ENCODE measurements at places on chromosomes 7 and 10.

DNA sequence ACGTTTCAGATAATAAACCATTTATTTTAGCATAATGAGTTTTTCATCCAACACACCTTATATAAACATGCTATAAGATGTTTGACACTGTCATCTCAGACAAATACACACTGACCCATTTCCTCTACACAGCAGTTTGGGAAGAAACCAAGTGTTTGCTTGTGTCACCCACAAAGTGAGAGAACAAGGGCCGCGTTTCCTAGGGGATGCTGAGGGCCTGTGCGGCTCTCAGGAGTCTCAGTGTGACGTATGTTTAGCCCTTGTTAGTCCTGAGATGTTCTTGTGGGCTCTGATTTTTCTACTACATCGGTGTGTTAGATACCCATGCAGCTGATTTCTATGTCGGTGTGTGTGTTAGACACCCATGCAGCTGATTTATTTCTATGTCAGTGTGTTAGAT lies 266.3 kb downstream of the DIP2C start:
- DNase-seq: no peak

DNA sequence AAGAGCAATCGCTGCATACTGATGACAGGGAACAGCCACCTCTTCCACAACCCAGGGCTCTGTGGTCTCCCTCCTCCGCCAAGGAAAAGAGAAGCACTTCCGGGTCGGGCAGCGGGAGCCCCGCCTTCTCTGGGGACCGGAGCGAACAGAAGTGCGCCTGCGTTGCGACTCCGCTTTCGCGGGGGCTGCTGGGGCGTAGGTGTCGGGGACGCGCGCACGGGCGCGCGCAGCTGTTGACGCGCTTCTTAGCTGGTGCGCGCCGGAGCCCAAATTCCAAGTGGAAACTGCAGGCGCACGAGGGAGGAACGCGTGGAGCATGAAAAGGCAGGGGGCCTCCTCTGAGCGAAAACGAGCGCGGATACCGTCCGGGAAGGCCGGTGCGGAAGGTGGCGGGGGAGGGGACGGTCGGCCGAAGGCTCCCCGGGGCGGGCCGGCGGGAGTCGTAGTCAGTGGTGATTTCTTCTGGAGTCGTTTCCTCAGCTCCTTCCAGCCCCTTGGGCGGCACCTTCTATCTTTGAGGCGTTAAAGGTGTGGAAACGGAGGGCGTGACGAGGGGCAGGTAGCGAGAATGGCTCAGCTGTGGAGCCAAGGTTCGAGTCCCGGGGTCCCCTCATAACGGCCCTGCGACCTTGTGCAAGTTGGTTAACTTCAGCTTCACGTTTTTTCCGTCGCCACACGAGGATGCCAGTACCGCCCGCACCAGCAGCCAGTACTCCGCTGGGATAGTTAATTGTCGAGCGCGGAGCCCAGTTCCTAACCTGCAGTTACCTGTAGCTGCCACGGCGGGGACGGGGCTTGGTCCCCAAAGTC lies at the start of the genes COX15 and CUTC:
Gene COX15 (minus strand): TSS at position 95 of the 810 bp plus-strand sequence. CDS start 78 bp downstream, at position 17.
Gene CUTC (plus strand): TSS at position 202 of the 810 bp plus-strand sequence. CDS start 115 bp downstream, at position 317.
- DNase-seq: peak; percentile 81

GRCh38 chr7:22460363-22460988 lies 39.5 kb downstream of the STEAP1B start:
- DNase-seq: no peak

GRCh38 chr10:71468363-71469094 lies 71.8 kb downstream of the CDH23 start:
- no peak for DNase-seq

GRCh38 chr7:75945297-75946168 lies 30.6 kb downstream of the POR start:
- no peak for DNase-seq

DNA sequence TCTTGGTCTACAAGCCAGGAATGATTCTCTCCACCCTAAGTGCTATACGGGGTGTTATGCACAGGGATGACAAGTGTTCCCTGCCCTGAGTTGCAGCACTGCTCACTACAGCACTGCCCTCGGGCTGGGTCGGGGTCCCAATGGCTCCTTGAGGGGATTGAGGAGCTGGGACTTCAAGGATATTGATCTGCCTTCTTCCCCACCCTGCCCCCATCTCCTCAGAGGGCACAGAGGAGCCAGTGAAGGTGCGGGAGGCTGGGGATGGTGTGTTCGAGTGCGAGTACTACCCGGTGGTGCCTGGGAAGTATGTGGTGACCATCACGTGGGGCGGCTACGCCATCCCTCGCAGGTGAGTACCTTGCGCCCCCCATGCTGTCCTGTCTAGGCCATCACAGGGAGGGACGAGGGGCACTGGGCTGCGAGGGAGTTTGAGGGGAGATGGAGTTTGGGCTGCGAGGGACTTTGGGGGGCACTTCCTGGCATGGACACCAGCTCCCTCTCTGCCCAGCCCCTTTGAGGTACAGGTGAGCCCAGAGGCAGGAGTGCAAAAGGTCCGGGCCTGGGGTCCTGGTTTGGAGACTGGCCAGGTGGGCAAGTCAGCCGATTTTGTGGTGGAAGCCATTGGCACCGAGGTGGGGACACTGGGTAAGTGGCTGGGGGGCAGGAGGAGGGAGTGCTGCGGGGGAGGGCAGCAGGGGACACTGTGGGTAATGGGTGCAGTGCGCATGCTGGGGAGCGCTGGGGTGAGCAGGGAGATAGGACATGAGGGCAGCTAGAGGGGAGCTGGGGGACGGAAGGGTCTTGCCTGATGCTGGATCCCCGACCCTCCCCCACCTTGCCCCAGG lies 10.3 kb downstream of the FLNC start:
- no peak for DNase-seq

GRCh38 chr7:138616085-138616484 lies 85.1 kb downstream of the SVOPL start:
- no peak for DNase-seq

- DNase-seq: no peak
Measured at GRCh38 chr10:22690158-22690557, 24.2 kb downstream of the PIP4K2A start.

DNA sequence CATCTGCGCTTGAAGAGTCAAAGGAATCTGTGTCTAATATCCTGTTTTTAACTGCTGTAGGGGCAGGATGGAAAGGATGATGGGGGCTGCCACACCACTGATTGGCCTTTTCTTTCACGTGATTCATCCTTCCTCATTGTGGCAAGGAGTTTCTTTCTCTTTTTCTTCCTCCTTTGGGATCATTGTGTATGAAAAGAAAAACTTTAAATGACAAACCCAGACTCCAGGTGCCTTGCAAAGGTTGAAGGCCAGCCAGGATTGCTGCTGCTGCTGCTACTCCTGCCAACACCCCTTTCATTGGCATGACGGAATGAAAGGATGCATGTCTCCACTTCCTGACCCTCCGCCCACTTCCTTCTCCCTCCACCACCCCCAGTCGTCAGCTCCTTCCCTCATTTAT lies 6.5 kb upstream of the OIT3 start:
- no peak for DNase-seq
